ENCODE measurements at places on chromosomes 12 and 14. TPM values are rescaled to one million over a fixed set of nuclear protein-coding genes. Genes with fewer than 3 reads are reported as not detected.

Gene SYT10
- total RNA-seq: not detected

Gene GEMIN2
- total RNA-seq: 28.5 TPM

Gene OR11H7
- not detected for total RNA-seq

Gene CLEC4C
- not detected for total RNA-seq

Gene ACRBP
- 0.29 TPM for total RNA-seq

Gene TAS2R9
- total RNA-seq: not detected

Gene TMEM179
- not detected for total RNA-seq
